ENCODE measurements at places on chromosomes 2 and 18.

DNA sequence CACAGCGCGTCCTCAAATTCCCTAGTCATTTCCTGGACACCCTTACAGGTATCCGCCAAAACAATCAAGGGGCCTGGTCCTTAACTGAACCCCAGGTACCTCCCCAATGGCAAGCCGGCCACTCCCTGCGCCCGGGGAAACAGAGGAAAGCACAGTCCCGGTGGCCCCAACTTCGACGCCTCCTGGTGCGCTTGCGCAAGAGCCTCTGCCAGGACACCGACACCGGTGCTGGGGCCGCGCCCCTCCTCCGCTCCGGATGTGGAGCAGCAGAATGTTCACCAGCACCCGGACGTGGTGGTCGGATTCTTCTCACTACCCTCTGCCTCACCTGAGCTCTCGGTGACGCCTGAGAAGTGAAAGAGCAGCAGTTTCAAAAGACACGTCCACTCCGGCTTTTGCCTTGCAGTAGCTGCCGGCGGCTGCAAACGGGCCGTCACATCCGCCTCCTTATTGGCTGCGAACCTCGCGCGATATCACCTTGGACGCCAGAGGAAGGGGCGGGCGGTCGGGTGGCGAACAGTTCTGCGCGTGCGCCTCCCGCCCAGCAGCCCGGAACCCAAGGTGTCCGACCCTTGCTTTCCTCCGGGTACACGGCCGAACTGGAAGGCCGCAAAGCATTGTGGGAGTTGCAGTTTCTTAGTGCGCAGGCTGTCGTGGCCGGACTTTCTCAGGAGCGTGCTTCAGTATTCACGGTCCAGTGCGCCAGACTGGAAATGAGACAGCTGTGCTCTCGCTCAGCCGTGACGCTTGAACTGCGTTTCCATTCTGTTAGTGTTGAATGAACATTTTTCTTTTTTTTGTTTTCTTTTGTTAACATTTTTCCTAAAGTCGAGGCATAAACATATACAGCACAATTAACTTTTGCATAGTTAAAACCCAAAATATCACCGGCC, at the start of gene TXNDC9:
TXNDC9 (minus strand) TSS at position 423 of the 893 bp plus-strand sequence. CDS start 3,123 bp downstream, outside the sequence.
- peak; percentile 96 for DNase-seq

DNA sequence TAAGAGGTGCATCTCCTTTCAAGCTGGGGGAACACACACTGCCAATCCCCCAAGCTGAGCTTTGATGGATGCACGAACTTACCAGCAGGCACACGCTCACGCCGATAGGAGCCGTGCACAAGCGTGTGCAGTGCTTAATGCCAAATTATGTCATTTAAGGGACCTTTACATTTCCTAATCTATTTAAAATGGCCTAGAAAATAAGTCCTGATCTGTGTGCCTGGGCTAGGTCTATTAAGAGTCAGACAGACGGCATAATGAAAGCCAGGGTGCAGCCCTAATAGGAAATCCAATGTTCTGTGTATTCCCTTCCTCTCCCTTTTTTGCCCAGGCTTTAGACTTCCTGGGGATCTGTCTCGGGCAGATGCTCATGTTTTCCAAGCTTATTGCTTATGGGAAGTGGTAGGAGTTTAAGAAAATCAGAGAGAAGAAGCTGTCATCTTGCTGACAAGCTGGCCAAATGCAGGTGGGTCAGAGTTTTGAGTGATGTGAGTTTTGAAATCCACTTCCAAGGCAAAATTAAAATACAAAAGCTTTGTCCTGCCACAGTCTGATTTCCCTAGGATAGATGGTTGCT, 142.6 kb downstream of the MYT1L start:
- no peak for DNase-seq

- DNase-seq, result no peak
Observed at GRCh38 chr18:12290086-12290485, 18.0 kb upstream of the TUBB6 start.

DNA sequence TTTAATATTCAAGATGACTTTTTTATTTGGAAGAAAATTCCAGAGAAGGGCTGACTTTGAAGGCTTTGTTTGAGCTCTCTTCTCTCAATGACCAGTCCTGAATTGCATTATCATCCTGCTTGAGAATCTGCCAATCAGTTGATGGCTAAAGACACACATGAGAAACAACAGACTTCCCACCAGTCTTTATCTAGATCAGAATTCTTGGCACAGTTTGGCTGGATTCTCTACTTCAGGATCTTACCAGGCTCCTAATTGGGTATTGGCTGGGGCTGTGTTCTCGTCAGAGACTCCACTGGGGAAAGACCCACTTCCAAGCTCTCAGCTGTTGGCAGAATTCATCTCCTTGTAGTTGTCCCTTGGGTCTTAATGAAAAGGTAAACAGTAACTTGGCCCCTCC, 86.0 kb downstream of the WDSUB1 start:
- no peak for DNase-seq

DNA sequence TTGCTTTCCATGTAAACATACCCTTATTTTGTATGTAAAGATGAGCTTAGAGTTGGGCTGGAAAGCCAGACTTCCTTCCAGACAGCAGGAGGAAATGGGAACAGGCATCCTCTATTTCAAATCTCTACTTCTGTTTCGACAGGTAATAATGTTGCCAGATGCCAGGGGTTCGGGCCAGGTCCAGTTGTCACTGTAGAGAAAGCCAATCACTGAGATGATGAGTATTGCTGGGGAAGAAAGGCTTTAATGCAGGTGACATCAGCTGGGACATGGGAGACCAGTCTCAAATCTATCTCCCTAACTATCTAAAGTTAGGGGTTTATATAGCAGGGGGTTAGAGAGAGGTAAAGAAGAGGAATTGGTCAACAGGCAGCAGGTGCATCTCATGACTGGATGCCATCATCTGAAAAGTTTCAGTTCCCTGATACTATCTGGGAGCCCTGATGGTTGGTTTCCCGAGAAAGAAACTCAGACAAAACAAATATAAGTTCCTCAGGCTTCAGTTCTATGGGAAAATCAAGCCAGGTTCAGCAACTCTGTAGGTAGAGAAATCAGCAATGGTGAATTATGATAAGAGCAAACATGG, 9.3 kb upstream of the MTCL1 start:
- no peak for DNase-seq

- no peak for DNase-seq
Observed at GRCh38 chr2:55161295-55162210, 70.5 kb downstream of the CLHC1 start.
